ENCODE measurements at places on chromosomes 4 and X.

GRCh38 chr4:137393044-137393443, 139.2 kb downstream of the PCDH18 start:
- peak; percentile 82 for DNase-seq

DNA sequence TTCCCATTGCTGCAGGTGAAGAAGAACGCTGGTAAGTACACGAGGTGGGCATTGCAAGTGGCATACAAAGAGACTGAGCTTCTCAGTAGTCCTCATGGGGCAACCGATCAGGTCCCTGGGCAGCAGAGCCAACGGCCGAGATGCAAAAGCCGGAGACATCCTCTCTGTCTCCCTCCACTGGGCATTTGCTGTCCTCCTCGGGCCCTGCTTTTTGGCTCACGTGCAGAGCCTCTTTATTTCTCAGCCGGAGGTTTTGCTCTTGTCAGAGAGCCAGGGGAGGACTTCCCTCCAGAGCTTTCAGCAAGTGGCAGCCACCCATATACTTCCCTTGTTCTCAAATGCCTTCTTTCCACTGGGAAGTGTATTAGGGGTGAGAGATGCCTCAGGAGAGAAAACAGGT, 18.0 kb downstream of the STARD8 start:
- DNase-seq: no peak

DNA sequence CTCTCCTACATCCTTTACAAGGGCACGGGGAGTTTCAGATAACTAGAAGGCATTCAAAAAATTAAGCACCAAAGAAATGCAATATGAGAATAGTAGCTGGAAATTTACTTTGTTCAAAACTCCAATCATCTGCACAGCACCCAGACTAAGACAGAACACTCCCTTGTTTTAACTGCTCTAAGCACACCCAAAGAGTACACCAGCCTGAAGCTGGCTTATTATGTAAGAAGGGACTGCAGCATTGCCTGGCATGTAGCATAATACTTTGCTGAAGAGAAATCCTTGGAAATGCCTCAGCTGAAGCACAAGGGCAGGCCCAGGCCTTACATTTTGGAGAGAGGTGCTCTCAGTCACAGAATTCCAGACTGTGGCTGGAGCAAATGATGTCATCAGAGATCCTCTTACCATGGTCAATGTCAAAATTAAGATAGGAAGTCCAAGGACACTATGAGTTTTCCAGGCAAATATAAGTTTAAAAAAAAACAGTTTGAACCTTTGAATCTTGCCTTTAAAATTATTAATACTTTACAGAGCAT, 14.8 kb downstream of the ARHGEF6 start:
- DNase-seq: no peak

GRCh38 chr4:56799161-56799759, 22.2 kb downstream of the SPINK2 start:
- no peak for DNase-seq

DNA sequence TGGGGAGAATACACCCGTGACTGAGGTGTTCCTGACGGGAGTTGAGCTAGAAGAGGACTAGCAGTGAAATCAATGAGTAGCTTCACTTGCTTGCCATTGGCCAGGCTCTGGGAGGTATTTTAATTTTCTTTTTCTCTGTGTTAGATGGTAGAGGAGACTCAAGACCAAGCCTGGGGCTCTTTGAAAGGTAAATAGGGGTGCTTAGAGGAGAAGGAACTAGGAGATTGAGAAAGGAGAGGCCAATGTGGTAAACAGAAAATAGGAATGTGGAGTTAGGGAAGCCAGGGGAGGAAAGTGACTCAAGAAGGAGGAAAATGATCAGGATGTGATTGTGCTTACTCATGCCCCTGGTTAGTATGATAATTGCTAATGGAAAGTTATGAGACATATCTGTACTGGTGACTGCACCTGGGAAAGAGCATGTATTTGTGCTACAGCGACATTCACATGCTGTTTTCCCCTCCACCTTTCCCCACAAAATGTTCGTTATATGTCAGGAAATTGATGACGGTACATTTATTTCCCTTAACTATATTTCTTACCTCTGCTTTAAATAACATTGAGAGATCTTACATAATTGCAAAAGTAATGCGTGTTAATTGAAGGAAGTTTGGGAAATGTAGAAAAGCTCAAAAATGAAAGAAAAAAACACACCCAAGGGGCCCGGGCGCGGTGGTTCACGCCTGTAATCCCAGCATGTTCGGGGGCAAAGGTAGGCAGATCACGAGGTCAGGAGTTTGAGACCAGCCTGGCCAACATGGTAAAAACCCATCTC, 16.9 kb upstream of the LRBA start:
- no peak for DNase-seq

- DNase-seq: no peak
Observed at GRCh38 chrX:25020905-25021449, 5.2 kb upstream of the ARX start.

- DNase-seq: no peak
Observed at GRCh38 chr4:83708500-83709175, 172.7 kb downstream of the GPAT3 start.

- no peak for DNase-seq
Observed at GRCh38 chr4:174592985-174593335, 70.7 kb upstream of the HPGD start.

DNA sequence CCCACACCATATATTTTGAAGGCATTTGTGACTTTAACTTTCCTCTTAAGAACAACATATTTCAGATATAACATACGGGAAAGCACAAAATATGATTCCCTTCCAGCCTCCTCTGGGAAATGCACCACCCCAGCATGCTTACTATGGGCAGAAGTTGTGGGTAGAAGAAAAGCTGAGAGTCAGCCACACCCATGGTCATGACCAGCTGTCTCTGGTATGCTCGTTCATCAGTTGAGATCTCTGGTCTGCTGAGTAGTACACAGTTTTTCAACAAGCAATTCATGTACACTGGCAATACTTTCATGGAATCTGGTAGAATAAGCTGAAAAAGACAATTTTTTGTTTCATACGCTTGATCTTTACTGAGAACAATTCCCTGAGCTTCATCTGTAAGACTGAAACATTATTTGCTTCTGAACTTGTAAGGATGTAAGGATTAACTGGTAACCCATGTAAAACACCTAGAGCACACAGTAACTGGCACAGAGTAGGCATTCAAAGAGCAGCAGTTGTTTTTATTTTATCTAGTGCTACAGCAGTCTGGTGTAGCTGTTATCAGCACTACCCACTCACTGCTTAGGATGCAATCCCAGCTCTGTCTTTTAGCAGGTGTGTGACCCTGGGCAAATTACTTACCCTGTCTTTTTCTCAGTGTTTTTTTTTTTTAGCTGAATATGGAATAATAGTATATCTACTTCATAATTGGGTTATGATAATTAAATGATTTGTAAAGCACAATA, 47.6 kb downstream of the METTL14 start:
- no peak for DNase-seq

DNA sequence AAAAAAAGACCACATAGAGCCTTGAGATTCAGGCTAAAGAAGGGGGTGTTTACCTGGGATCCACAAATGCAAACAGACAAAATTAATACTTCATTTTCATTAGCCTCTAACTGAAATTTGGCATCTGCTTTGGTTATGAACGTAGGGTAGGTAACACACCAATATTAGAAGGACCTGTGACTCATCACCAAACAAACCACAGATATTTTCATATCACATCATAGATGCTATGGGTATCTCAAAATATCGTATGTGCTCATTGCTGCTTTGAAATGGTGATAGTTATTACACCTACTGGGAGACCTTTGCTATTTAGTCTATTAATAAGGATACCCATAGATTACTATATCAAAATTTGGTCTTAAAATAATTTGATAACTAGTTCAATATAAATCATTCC, 180.6 kb upstream of the MAP3K15 start:
- DNase-seq: no peak

DNA sequence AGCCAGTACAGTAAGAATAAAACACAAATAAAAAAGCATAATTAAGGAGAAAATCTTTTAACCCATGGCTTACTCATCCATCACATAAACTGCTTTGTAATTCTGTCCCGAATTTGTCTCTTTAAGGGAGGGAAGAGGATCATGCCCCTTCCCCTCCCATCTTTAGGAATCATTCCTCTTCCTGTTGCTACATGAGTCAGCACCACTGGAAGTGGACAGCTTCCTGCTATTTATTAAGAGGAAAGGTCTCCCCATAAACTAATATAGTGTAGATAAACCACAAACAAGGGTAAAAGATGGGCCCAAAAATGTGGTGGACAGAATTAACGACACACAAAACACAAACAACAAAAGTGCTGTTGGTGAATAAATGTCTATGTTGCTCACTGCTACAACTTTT, 75.8 kb downstream of the PPP3CA start:
- no peak for DNase-seq

DNA sequence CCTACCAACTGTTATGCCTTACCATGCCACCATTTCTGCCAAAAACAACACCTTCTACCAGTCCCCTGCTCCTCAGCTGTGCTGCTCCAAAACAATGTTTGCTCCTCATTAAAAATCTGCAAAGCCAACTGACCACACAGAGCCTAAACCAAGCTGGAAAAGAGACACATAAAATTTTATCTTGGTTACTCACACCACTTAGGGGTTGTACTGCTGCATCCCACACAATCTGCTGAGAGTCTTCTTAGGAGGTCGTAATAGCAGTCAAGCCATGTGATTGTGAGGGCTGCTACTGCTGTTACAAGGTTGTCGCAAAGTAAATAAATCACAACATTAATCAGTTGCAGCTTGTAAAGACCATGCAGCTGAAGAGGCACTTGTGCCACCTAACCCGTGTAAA, 607.4 kb upstream of the FAM241A start:
- DNase-seq: no peak

- no peak for DNase-seq
Observed at GRCh38 chrX:149831473-149831872, 49.5 kb upstream of the MAGEA8 start.

All from muscle of back (tissue), 13 donors.